ENCODE measurements at places on chromosomes 7 and 10.
A peak's percentile ranks its signal among the peaks of the same experiment; 100 is the strongest.

DNA sequence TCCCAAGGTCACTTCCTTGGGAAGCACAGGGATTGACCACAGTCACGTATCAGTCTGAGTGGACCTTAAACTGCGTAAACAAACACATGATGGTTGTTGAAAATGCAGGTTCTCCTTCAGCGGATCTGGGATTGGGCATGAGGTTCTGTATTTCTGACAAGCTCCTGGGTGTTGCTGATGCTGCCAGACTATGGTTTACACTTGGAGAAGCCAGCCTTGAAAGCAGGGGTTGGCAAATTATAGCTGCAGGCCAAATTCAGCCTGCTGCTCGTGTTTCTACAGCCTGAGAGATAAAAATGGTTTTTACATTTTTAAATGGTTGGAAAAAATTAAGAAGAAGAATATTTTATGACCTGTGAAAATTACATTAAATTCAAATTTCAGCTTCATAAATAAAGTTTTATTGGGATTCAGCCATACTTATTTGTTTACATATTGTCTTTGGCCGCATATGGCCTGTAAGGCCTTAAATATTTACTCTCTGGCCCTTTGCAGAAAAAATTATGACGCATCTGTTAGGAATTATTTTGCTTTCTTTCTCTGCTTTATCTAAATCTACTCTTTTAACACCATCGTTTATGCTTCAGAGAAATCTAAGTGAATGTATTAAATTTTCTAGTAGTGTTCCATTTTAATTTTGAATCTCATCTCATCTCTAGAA, 109.6 kb downstream of the SH2D4B start:
- DNase-seq, result no peak

- DNase-seq, result no peak
Observed at GRCh38 chr10:77541944-77542343, 95.7 kb downstream of the KCNMA1 start.

DNA sequence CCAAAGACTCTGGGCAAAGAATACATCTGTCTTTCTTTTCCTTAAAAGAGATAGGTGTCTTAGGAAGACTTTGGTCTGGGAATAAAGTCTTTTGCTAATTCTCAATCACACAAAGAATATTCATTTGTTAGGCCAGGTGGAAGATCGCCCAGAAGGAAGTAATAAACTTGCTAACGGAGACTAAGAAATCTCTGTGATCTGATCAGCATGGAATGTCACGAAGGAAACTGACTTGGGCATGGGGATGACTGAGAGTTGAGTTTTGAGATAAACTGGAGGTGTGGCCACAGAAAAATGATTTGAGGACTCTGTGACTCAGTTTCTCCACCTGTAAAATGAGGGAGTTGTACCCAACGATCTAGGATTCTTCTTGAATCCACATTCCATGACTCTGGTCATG, 161.1 kb upstream of the SVIL start:
- peak; percentile 56 for DNase-seq

GRCh38 chr10:62083412-62084267, 182.1 kb downstream of the ARID5B start:
- peak; percentile 87 for DNase-seq

DNA sequence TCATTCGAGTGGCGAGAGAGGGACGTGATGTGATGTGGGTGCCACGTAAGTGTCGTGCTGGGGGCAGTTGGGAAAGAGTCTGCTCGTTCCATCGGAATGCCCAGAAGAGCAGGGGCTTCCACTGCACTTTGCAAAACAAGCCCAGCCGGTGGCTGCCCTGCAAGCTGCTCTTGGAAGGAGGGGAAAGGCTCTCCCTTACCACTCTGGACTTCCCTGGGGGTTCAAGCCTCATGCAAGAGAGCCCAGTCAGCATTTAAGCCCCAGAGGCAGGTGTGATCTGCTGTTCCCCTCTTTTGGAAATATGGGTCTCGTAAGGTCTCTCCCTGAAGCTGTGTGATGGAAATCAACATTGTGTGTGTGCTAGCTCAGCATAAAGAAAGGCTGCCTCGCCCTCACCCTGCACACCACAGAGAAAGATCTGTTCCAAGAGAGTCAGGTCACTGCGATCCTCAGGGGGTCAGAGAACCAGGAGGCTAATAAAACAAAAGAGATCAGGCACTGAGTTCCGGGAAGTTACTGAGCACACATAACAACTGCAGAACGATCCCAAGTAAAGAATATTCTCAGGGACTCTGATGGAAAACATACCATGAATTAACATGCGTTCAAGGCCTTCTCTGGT, 212.5 kb downstream of the ADAM12 start:
- DNase-seq, result no peak

- DNase-seq, result no peak
Observed at GRCh38 chr7:12722636-12723605, 35.5 kb downstream of the ARL4A start.

DNA sequence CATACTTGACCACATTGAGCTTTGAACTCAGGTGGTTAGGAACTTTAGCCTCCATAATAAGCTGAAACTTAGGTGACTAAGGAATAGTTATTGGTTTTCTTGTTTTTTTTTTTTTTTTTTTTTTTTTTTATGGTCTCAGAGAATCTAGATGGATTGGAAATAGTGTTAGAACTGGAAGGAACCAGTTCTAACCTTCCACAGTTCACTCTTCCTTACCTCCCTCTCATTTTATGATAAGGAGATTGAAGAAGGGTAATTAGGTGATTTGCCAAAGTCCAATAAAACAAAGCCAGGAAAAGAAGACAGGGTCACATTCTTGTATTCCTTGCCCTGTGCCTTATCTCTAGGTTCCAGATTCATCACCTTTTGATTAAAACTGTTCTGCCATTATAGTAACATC, 71.7 kb upstream of the STRIP2 start:
- DNase-seq, result no peak

GRCh38 chr10:49297818-49298670, 926 bp upstream of the C10orf71 start:
- DNase-seq, result no peak

DNA sequence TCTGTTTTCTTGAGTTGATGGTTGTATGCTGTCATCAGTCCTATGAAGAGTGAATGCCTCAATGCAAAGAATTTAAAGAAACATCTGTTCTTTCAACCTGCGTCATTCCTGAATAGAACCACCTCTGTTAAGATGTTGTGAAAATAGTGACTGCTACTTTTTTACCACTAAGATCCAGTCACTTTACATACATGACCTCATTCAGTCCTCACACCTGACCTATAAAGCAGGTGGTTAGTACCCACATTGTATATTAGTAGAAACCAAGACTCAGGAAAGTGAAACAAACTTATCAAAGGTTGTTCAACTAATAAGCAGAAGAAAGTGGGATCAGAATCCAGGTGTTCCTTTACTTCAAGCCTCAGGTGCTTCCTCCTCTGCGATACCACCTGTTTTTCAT, 64.8 kb downstream of the ITGB8 start:
- no peak for DNase-seq

DNA sequence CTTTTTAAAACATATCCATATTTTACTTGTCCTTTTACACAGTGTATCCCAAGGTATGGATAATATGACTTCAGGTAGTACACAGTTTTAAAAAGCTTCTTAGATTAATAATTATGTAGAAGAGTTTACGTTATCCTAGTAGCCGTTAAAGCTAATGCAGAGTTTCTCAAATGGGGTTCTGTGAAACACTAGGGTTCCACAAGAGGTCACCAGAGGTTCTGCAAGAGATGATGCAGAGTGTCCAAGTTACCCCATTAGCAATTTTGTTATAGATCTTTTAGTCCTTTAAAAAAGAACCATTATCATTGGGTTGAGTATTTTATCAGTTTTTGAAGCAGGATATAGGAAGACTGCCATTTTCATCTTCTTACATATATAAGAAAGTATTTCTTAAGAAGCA, 298.9 kb upstream of the HPS1 start:
- no peak for DNase-seq

DNA sequence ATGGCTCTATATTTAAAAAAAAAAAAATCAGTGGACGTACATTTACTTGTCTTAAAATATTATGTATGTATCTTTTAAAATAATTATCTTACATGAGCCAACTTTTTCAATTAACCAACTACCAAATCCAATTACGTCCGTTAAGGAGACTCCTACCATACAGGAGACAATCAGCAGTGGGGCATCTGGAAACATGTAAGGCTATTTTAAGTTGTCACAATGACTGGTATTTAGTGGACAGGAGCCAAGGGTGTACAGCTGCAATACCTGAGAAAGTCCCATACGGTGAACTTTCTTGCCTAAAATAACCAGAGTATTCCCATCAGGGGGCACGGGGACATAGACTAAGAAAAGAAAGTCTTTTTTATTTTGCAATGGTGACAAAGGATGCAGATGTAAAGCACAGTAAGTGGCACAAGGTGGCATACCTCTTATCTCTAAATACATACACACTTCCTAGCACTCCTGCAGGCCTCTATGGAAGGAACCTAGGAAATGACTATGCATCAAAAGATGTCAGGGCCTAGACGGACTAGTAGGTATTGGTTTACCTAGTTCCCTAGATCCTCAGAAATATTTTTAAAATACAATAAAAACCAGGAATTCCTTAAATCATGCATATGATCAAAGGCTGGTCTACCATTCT, 16.0 kb upstream of the TLL2 start:
- no peak for DNase-seq

GRCh38 chr10:4343091-4343490, 482.9 kb upstream of the AKR1E2 start:
- no peak for DNase-seq

DNA sequence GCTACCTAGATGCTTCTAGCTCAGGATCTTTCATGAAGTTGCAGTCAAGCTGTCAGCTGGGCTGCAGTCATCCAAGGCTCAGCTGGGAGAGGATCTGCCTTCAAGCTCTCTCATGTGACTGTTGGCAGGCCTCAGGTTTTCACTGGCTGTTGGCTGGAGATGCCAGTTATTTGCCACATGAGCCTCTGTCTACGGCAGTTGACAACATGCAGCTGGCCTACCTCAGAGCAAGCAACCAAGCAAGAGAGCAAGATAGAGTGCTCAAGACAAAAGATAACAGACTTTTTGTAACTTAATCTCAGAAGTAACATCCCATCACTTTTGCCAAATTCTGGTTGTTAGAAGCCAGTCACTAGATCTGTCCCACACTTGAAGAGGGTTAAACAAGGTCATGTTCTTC, 125.8 kb downstream of the TPST1 start:
- no peak for DNase-seq

DNA sequence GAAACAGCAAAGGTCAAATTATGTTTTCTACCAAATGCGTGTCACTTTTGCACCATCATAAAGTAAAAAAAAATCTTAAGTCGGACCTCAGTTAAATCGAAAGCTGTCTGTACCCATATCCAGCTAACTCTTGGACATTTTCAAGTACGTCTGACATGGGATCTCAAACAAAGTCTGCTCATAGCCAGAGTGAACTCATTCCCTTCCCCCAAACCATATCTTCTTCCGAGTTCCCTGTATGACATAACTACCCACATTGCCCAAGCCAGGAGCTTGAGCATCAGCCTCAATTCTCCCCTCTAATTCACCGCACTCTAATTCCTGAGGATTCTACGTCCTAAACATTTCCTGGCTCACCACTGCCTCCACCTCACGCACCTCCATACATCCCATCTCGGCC, 44.8 kb upstream of the TARP start:
- no peak for DNase-seq

- no peak for DNase-seq
Observed at GRCh38 chr7:128057909-128058308, 26.7 kb upstream of the LRRC4 start.

- DNase-seq, result no peak
Observed at GRCh38 chr7:101963693-101964092, 146.3 kb downstream of the CUX1 start.

GRCh38 chr10:77526868-77527617, 110.6 kb downstream of the KCNMA1 start:
- peak; percentile 55 for DNase-seq

DNA sequence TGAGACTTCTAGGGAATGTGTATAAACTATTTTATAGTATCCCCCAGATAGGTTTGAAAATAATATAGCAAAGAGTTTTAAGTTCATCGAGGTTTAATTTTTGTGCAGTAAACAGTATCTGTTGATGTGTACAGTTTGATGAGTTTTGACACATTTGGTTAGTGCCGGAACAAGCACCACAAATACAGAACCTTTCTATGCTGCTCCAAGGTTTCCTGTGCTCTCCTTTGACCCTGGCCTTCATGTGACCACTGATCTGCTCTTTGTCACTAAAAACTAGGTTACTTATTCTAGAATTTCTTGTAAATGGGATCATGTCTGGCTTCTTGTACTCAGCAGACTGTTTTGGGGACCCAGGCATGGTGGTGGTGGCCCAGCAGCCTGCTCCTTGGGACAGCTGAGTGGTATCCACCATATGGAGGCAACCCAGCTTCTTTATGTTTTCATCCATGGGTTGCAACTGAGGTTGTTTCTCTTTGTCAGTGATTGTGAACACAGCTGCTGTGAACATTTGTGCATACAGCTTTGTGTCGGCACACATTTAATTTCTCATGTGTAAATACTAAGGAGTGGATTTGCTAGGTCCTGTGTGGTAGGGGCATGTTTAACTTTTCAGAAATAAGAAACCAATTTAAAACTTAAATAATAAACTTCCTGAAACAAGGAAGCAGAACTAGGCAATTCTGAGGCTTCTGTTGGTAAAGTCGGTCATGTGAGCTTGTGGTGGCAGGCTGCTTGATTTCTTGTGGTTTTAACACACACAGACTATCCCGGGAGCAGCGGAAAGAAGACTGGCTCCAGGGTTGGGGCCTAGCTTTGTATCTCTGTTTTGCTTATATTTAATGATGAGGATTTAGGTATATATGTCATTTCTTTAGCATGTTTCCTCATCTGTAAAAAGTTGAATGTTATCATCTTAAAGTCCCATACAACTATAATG, 219.4 kb downstream of the ABCA13 start:
- no peak for DNase-seq

- no peak for DNase-seq
Observed at GRCh38 chr7:95700917-95701316, 71.4 kb upstream of the DYNC1I1 start.

All from fibroblast of skin of right biceps (primary cell).